ENCODE measurements at places on chromosomes 6 and 20. TPM values are rescaled to one million over a fixed set of nuclear protein-coding genes. Genes with fewer than 3 reads are reported as not detected.

Gene COL9A3
- not detected for total RNA-seq

Gene HRH3
- total RNA-seq = not detected

Gene LY6G5C
- total RNA-seq = 1.7 TPM

Gene ROS1
- total RNA-seq = not detected

Gene GPR63
- 2.8 TPM for total RNA-seq

Gene ADGRG6
- total RNA-seq = 0.35 TPM

Gene GPX5
- not detected for total RNA-seq

Gene NEU1
- total RNA-seq = 17.0 TPM

Gene NEDD9
- 47.7 TPM for total RNA-seq

Gene PNPLA1
- not detected for total RNA-seq

Gene RBPJL
- total RNA-seq = not detected

Gene HLA-G
- 1.3 TPM for total RNA-seq

Gene BAK1
- 69.2 TPM for total RNA-seq

Gene COL12A1
- total RNA-seq = not detected

Gene BMP6
- not detected for total RNA-seq

Gene SEMG1
- not detected for total RNA-seq

Gene TRIM15
- not detected for total RNA-seq

Gene PDE7B
- 1.2 TPM for total RNA-seq

Gene ECT2L
- total RNA-seq = not detected

Gene FERMT1
- not detected for total RNA-seq

Gene GJA10
- total RNA-seq = not detected

Gene RPL7L1
- total RNA-seq = 68.7 TPM

Gene RSPO3
- total RNA-seq = not detected

Gene VTA1
- total RNA-seq = 45.0 TPM
